ENCODE measurements at places on chromosomes 1 and 21.
A peak's percentile ranks its signal among the peaks of the same experiment; 100 is the strongest.

- DNase-seq, result no peak
These were observed 40.4 kb upstream of the APOBEC4 start for GRCh38 chr1:183693521-183693920.

DNA sequence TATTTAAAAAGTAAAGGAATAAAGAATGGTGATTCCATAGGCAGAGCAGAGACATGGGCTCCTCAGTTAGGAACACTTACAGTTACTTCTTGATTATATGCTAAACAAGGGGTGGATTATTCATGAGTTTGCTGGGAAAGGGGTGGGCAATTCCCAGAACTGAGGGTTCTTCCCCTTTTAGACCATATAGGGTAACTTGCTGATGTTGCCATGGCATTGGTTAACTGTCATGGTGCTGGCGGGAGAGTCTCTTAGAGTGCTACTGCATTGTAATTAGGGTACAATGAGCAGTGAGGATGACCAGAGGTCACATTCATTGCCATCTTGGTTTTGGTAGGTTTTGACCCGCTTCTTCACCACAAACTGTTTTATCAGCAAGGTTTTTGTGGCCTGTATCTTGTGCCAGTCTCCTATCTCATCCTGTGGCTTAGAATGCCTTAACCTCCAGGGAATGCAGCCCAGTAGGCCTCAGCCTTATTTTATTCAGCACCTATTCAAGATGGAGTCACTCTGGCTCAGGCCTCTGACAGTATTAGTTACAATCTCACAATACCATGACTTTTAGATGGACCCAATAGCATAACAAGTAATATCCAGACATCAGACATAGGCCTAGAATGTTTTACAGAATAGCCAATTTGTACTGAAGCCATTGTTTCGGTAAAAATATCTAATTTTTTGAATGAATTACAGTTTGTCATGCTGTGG lies 106.8 kb downstream of the ZBTB18 start:
- no peak for DNase-seq

DNA sequence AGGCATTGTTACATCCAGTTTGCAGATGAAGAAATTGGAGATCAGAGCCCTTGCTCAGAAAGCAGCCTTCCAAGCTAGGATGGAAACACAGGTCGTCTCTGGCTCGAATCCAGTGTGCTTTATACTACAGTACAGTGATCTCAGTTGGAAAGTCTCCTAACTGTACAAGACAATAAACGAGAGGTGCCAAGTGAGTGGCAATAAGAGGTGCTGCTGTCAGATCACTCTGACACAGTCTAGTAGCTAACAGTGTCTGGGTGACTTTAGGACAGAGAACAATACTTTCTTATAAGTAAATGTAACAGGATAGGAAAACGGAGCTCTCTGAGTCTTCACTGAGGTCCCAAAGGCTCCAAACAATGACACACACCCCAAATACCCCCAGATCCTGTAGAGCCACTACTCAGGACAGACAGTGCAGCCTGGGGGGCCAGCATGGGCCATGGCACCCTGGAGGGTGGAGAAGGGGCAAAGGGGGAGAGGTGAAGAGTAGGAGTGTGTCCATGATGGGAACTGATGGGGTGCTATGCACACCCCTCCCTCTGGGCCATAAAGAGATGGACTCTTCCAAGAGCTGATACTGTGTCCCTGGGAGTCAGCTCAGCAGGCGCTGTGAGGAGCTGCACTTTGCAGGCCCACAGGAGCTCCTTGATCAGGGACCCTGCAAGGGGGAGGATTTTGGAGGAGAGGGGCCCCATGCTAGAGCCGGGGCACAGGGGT lies 3.3 kb downstream of the SH3BGR start:
- no peak for DNase-seq

GRCh38 chr1:233656032-233656635 lies 42.2 kb downstream of the KCNK1 start:
- no peak for DNase-seq

DNA sequence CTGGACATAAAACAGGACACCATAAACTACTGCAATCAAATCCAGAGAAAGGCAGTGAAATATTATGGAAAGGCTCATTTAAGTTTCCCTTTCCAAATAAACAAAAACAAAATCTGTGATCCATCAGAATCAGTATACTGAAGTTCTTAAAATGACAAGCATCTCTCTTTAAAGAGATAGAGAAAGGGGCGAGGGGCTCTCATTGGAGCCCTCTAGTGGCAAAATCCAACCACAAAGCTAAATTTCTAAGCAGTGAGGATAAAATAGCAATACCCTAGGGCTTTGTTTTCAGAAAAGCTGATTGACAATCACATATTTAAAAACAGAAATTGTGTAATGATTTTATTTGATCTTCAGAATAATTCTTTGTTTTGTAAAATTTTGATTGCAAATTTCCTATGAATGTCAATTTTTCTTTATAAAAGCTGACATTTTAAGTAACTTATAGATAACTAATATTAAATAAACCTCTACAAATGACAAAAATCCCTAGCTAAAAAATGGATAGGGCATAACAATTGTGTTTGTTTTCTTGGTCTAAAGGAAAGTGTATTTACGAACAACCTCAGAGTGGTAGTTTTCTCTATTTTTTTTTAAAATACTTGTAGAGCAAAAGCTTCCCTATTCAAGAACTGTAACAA lies 138.2 kb downstream of the COL24A1 start:
- peak; percentile 3 for DNase-seq

GRCh38 chr1:14294860-14295536 lies 303.5 kb upstream of the KAZN start:
- DNase-seq, result no peak

- DNase-seq, result no peak
These were observed 30.9 kb upstream of the SSX2IP start for GRCh38 chr1:84721152-84721551.

- DNase-seq, result peak; percentile 15
These were observed 418.8 kb downstream of the SIPA1L2 start for GRCh38 chr1:232211149-232211548.

- peak; percentile 35 for DNase-seq
These were observed 22.0 kb upstream of the BATF3 start for GRCh38 chr1:212721388-212722247.

- DNase-seq, result no peak
These were observed 714.9 kb downstream of the ADGRL2 start for GRCh38 chr1:82515650-82516049.

GRCh38 chr1:160887071-160887470 lies 2.1 kb upstream of the ITLN1 start:
- no peak for DNase-seq

DNA sequence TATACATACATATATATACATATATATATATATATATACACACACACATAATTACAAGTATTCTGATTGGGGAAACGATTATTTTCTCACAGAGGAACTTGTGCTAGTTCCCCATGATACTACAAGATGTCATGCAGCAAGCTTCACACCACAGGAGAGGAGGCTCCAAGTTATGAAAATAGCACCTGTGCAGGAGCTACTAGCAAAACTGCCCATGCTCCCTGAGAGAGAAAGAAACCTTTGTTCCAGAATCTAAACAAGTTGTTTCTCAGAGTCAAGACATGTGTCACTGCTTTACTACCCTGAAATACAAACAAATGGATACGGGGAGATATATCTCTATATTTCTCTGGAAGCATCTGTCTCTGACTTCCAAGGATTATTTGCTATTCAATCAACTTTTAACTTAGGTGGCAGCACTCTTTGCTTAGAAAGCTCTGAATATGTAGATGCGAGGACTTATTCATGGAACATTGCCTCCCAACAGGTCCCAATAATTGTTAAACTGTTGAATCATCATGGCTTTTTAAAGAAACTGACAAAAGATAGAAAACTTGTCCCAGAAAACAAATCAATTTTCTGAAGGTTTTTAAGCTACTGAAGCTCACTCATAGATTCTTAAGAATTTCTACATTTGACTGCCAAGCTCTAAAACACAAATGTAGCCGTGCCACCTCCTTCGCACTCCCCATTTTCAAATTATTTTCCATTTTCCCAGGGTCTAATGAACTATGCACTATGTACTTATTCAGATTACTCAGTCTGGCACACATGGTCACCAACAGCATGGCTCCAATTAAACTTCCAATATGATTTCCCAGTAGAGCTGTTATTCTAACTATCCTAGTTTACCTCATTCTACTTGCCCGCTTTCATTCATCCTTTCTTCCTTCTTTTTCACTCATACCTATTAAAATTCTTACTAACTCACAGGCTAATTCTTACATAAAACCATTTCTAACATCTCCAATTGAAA lies 929.1 kb downstream of the LTN1 start:
- no peak for DNase-seq

- no peak for DNase-seq
These were observed 75.3 kb downstream of the CD58 start for GRCh38 chr1:116495535-116495934.

DNA sequence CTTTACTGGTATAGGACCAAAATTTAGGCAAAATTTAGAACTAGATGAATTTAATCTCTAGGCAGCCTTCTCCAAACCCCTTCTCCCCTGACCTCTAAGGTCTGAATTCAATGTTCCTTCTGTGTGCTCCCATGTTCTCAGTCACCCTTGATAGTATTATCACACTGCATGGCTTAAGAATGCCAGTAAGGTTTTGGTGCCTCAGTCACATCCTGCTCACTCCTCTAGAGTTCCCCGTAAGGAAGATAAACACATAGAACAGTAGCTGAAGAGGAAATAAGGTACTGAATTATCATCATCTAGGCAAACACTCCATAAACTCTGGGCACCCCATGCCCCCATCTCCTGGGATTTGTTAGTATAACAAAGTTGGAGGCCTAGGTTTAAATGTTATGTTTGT lies 18.2 kb downstream of the PRRX1 start:
- DNase-seq, result no peak

GRCh38 chr1:209657140-209657879 lies 5.1 kb upstream of the LAMB3 start:
- peak; percentile 81 for DNase-seq

- DNase-seq, result no peak
These were observed 1.7 kb upstream of the PRDM16 start for GRCh38 chr1:3067301-3067670.

DNA sequence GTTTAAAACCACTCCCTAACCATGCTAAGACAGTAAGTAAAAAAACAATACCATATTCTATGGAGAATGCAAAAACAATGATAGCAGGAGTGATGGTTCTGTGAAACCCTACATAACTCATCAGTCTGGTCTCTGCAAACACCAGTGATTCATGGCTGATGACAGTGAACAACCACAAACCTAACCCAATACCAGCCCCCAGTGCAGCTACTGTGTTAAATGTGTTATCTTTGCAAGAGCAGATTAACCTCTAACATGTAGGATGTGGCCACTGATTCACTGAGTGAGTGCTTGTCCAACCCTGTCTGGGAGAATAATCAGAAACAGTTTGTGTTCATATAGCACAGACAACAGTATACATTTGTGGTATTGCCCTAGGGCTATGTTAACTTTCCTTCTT lies 100.2 kb upstream of the COG2 start:
- DNase-seq, result no peak

DNA sequence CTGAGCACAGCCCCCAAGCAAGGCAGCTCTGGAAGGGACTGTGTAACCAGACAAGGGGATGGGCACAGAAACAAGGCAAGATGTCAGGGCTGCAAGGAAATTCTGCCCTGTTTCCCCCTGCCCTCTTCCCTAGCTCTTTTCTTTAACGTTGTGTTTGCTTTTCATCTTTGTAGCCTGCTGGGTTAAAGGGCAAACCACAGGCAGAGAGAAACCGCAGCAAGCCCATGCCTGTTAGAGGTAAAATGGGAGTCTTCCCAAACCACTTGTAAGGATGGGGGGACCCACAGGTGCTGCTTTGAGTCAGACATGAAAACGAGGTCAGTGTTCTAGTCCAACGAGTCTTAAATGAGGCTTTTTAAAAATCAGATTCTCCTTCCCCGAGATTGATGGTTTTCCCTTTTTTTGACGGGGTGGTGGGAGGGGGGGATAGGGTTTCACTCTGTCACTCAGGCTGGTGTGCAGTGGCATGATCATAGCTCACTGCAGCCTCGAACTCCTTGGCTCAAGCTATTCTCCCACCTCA lies 13.3 kb downstream of the TGFBR3 start:
- DNase-seq, result no peak

DNA sequence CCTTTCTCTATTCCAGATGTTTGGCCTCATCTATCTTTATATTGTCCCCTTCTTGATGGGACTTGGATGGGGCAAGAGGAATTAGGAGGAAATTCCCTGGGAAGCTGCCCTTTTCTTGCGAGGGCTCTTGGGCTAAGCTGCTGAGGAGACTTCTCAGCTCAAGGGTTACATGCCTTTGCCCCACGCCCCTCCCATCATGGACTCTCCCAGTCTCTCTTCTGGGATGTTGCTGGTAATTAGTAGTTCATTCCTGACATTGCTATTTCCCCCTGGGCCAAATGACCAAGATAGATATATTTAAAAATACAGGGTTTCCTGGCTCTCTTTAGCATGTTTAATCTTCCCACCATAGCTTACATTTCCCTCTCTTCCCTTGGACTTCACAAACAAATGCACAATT lies 90.6 kb upstream of the RALGPS2 start:
- no peak for DNase-seq

GRCh38 chr1:230909974-230910754 lies 41.8 kb upstream of the C1orf198 start:
- no peak for DNase-seq

- no peak for DNase-seq
These were observed 49.9 kb upstream of the KCNH1 start for GRCh38 chr1:211183747-211184313.

GRCh38 chr1:54542120-54542961 lies 5.7 kb upstream of the ACOT11 start:
- DNase-seq, result peak; percentile 80

- no peak for DNase-seq
These were observed 330.0 kb downstream of the BRINP3 start for GRCh38 chr1:190147616-190148015.

DNA sequence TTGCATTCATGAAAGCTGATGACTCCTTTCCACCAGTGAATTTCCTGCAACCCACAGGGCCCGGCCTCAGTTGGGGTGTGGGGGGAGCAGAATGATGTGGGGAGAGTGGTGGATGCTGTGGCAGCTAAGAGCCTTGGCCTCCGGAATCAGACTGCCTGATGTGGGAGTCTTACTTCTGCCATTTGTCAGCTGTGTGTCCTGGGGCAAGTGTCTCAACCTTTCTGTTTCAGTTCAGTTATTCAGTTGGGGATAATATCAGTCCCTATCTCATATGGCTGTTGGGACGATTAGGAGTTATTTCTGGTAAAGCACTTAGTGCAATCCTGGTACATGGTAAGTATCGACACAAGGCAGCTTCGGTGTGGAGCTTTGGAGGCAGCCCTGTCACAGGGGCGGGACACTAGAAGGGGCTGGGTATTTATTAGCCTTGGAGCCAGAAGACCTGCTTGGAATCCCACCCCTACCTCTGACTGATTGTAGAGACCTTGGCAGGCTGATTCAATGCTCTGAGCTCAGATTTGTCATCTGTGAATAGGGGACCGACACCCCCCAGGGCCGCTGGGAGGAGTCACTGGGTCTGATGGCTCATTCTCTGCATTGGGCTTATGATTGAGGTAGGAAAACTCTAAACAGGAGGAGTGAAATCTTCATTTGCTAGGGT lies 19.6 kb downstream of the ARHGEF10L start:
- DNase-seq, result no peak

Data from H54 (cell line).